ENCODE measurements at places on chromosomes 12 and 14. TPM values are rescaled to one million over a fixed set of nuclear protein-coding genes. Genes with fewer than 3 reads are reported as not detected.

The GLT8D2 gene
- total RNA-seq = 17.1 TPM

DNA sequence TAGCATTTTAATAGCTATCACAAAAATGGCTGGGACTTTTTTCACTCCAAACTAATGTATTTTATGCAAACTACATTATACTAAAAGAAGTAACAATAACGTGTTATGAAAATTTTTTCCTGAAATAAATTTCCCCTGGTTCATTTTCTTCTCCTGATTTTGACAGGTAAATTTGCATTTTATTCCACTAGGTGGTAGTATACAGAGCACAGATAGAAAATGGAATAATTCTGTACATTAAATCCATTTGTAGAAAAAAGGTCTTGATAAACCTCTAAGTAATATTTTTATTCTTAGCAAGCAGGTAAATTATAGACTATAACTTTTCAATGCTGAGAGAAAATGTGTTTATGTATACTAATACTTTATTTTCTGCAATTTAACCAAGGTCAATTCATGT, 96.5 kb downstream of the BCAT1 start:
- no peak for DNase-seq

The SLC7A8 gene
- total RNA-seq = 9.9 TPM

GRCh38 chr14:100662879-100663760, 63.6 kb upstream of the DLK1 start:
- peak; percentile 77 for DNase-seq

The BIN2 gene
- 2.3 TPM for total RNA-seq

- peak; percentile 90 for DNase-seq
Observed at GRCh38 chr14:99628887-99629618, 15.9 kb upstream of the HHIPL1 start.

- no peak for DNase-seq
Observed at GRCh38 chr12:79706676-79707075, 15.9 kb upstream of the PAWR start.

- no peak for DNase-seq
Observed at GRCh38 chr14:95319312-95320077, at the start of gene CLMN. Gene CLMN (minus strand): TSS chr14:95319908. CDS start chr14:95319792, 116 bp downstream.

The KRT81 gene
- total RNA-seq = not detected

GRCh38 chr12:27208414-27208750, 35.7 kb upstream of the STK38L start:
- no peak for DNase-seq

The CAPZA3 gene
- total RNA-seq = not detected

DNA sequence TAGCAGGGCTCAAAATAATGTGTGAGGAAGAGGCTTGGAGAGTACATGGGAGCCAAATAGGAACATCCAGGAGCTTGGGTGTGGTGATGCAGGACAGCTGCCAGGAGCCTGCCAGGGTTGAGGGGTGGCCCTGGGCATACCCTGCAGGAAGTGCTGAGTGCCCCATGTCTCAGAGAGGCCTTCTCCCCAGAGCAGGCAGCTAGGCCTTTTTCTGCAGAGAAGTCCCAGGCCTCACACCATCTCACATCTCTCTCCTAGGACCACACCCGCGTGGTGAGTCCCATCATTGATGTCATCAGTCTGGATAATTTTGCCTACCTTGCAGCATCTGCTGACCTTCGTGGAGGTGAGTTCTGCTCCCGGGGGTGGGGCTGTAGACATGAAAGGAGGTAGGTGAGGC, 66.9 kb downstream of the ERH start:
- DNase-seq = peak; percentile 11

GRCh38 chr14:89823743-89824142, 130.8 kb downstream of the EFCAB11 start:
- no peak for DNase-seq

- DNase-seq = no peak
Observed at GRCh38 chr14:36478782-36479181, 41.2 kb downstream of the NKX2-1 start.

- DNase-seq = no peak
Observed at GRCh38 chr12:79344855-79345847, 345.6 kb downstream of the PAWR start.

The COQ5 gene
- total RNA-seq = 29.4 TPM

- DNase-seq = no peak
Observed at GRCh38 chr12:54257332-54257731, 22.6 kb downstream of the CBX5 start.

The CIPC gene
- 80.6 TPM for total RNA-seq

- DNase-seq = no peak
Observed at GRCh38 chr12:18658829-18659228, 79.0 kb downstream of the PLCZ1 start.

GRCh38 chr14:32603992-32604565, 275.0 kb downstream of the AKAP6 start:
- no peak for DNase-seq

GRCh38 chr12:103868215-103868614, 27.2 kb upstream of the NT5DC3 start:
- no peak for DNase-seq

GRCh38 chr12:52221912-52222457, 11.1 kb upstream of the KRT7 start:
- peak; percentile 66 for DNase-seq

- no peak for DNase-seq
Observed at GRCh38 chr12:68894276-68894855, 38.6 kb downstream of the CPM start.

The GPX2 gene
- not detected for total RNA-seq

The KCNH3 gene
- 0.14 TPM for total RNA-seq

Data from sigmoid colon (tissue), 7 donors.